ENCODE measurements at places on chromosomes 4 and X.

GRCh38 chrX:50838820-50839600 is 25.0 kb upstream of the SHROOM4 start:
- DNase-seq, result no peak

DNA sequence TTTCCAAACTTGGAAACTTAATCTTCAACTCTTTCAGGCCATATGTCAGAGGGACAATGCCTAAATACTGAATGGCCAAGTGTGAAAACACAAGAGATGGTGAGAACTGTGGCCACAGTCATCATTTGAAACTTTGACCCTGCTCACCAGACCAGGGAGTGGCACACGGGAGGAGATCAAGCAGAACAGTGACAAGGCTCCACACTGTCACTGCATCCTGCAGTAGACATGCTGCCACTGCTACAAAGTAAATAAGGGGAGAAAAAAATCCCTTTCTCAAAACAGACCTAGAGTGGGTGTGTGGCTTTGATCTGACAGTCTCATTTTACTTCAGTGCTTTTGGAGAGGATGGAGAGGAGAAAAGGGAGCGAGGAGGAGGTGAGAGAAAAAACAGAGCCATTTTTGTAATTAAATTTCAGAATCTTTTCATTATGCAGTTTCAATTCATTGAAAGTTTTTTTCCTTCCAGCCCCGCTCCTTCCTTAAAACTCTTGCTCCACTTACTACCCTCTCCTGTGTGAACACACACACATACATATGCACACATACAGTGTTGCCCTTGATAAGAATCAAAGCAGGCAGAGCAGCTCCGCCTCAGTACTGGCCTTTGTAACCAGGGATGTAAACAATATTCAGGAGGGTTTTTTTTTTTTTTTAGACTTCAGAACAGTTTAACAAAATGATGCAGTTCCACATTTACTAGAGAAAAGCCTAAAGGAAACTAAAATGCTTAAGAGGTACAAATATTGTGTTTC is 34.4 kb downstream of the NEXMIF start:
- DNase-seq, result no peak

- DNase-seq, result no peak
These were observed 84.8 kb downstream of the NEUROG2 start for GRCh38 chr4:112431158-112431557.

GRCh38 chr4:114226968-114227760 is 247.7 kb upstream of the ARSJ start:
- no peak for DNase-seq

GRCh38 chrX:3216581-3217180 is 129.8 kb downstream of the MXRA5 start:
- DNase-seq, result no peak

- DNase-seq, result no peak
These were observed 33.9 kb upstream of the AFAP1 start for GRCh38 chr4:7973545-7973981.

DNA sequence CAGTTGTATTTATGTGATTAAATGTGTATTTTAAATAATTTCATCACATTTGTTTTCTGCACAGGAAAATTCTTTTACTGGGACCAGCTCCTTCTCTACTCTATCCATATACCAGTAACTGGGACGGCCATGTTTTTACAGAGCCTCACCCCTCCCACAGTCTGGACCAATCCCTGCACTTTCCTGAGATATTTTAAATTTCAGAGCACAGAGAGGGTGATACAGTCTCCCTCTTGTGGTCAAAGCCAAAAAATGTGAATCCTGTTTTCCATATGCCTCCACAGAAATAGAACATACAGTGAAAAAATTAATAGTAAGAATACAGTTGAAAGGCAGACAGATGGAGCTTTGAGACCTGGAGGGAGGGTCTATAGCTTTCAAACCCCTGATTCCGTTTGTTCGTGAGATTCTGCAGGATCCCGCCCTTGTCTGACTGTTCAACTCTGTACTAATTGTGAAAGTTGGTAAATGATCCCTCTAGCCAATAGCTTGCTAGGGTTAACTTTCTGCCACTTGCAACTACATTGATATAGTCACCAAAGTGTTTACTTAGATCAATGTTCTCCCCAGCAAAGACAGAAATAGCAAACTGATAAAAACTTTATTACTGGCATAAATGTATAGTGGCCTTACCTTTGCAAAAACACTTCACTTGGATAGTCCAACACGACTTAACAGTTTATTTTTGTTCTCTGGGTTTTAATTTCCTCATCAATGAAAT is 172.2 kb downstream of the PPARGC1A start:
- peak; percentile 37 for DNase-seq

DNA sequence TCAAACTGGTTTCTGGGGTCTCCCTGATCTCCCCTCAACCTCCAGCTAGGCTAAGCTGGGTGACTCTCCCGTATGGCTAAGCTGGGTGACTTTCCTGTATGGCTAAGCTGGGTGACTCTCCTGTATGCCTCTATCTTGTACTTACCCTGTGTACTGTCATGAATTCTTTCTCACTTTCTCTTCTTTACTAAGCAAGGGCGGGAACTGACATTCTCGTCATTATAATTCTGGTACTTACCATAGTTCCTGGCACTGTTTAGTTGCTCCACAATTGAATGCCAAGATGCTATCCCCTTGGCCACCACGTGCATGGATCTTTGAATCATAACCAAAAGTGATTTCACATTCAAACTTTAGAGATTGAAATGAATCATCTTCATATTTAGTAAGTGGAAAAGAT is 8.8 kb downstream of the INTU start:
- DNase-seq, result no peak

DNA sequence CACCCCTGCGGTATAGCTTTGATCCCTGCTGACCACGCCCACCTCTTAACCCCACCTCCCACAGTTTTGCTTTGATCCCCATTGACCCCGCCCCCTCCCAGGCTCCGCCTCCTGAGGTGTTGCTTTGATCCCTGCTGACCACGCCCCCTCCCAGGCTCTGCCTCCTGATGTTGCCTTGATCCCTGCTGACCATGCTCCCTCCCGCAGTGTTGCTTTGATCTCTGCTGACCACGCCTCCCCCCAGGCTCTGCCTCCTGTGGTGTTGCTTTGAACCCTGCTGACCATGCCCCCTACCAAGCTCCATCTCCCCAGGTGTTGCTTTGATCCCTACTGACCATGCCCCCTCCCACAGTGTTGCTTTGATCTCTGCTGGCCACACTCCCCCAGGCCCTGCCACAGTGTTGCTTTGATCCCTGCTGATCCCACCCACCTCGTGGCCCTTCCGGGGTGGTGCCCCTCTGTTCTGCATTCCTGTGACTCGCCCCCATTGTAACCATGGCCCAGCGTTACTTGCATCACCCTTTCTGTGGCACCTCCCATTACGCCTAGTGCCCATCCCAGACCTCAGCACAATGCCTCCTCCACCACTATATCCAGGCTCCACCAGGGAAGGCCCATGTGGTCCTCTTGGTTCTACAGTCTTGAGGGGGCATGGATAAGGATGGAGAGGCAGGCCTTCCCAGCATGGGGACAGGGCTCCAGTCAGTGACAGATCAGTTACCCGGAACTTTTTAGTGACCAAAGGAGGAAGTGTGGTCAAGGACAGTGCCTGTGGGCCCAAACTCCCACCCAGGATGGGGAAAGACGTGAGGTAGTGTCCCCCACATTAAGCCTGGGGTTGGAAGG is 70.8 kb downstream of the ADRA2C start:
- DNase-seq, result peak; percentile 57

DNA sequence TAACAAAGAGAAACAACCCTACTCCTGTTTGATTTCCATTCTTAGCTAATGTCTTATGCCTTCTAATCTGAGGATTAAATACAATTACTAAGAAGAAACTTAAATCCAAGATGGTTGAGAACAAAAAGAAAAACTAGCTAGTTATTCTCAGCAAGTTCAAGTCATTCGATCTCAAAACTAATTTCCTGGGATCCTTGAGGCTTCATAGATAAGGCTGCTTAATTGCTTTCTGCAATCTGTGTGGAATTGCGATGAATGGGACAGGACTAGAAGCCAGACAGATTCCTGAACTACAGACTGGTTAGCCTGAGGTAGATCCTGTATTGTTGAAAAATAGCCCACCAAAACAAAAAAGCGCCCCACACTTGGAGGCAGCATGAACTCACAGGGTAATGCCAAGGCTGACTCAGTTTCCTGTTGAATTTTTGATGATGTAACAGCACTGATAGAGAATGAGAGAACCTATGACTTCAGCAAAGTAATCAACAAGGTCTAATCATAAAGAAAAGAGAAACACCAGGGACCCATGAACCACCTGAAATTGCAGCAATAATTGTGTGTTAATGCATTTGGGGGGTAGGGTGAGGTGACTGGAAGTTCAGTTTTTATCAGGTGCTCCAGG is 33.9 kb downstream of the KLHL15 start:
- DNase-seq, result no peak

DNA sequence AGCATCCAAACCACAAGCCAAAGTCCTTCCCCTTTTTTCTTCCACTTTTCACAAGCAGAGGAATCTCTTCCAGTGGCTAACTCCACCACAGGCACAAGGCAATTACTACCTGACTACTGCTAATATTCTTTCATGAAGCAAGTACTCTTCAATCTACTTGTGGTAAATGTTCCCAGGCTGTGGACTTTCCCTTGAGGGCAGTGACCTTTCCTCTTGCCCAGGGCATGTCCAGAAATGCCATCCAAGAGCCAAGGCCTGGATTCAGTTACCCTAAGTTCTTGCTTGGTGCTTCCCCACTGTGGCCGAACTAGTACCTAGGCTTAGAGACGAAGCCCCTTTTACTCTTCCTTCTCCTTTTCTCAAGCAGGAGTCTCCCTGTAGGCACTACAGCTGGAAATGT is 400.7 kb downstream of the DCAF12L2 start:
- no peak for DNase-seq

DNA sequence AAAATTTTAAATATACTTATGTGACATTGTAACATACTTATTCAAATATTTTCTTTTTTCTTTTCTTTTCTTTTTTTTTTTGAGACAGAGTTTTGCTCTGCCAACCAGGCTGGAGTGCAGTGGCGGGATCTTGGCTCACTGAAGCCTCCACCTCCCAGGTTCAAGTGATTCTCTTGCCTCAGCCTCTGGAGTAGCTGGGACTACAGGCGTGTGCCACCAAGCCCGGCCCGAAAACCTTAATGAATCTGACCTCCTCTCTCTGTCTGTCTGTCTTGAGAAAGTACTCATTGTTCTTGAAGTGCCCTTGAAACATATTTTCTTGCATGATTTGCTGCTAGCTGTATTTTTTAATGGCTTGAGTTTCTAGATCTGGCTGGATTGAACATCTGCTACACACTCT is 136.8 kb downstream of the ANAPC4 start:
- no peak for DNase-seq

- no peak for DNase-seq
These were observed 6.6 kb upstream of the TMEM128 start for GRCh38 chr4:4254666-4255065.

DNA sequence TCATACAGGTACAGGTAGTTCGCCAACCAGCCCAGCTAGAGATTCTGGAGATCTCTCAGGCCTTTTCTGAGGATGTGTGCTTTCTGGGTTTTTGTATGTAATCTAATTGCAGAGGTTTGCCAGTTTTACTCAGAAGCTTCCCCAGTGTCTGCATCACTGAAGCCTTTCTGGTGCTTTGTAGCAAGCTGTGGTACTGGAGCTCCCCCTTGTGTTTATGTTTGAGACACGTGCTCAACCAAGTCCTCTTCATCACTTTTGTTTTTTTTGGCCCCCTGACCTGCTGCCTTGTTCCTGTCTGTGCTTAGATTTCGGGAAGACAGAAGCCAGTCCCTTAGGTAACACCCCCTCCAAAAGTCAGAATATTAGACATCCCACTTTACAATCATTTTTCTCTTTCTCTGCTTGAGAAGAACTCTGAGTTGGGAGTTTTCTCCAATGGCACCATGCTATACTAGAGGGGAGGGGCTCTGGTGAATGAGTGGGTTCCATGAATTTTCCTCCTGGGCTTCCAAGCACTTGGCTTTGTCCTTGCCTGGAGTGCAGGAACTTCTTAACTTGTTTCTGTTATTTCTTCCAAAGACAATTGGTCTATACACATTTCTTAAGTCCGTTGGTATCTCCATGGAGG is 128.4 kb upstream of the TBC1D9 start:
- peak; percentile 91 for DNase-seq

- no peak for DNase-seq
These were observed 13.5 kb downstream of the ABCD1 start for GRCh38 chrX:153738056-153738605.

DNA sequence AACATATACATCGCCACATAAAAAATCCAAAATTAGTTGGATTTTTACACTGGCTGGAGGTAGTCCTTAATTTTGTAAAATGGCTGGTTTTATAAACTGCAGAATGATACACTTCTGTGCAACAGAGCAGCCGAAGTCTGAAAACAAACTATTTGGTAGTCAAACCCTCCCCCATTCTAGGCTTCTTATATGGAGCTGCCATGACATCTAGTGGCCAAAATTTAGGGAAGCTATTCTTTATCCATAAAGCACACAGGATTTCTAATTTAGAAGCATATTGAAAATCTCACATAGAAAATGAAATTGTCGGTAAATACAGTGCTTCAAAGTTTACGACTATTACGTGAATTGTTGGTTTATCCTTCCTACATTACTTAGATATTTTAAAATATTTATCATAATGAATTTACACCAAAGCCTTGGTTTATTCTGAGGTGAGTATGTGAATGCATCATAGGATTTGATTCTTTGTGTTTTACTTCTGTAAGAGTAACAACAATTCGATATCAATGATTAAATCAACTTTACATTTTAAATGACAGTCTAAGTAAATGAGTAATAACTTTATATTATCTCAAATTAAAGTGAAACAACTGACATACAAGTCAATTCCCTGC is 113.4 kb upstream of the FAM241A start:
- peak; percentile 82 for DNase-seq

DNA sequence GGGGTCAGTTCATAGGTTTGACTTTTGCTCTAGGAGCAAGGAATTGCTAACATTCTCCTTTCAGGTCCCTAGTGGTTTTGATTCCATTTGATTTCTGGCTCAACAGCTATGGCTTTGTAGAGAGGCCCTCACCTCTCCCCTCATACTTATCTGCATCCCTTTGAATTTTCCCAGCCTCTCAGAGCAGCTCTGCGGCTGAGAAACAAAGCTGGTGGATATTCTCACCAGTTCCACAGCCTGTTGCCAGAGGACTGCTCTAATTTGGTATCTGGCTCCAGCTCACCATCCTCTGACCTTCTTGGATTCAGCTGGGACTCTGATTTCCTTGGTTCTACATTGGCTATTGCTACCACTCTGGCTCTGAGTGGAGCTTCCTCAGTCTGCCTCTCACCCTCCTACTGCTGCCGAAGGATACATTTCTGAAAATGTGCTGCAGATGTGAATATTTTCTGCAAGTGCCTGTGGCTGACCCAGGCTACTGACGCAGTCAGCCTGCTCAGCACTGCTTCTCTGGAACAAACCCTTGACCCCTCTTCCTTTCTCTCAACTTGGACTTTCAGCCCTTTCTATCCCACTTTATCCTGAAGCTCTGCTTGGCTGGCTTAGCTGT is 110.9 kb upstream of the ENPEP start:
- no peak for DNase-seq

DNA sequence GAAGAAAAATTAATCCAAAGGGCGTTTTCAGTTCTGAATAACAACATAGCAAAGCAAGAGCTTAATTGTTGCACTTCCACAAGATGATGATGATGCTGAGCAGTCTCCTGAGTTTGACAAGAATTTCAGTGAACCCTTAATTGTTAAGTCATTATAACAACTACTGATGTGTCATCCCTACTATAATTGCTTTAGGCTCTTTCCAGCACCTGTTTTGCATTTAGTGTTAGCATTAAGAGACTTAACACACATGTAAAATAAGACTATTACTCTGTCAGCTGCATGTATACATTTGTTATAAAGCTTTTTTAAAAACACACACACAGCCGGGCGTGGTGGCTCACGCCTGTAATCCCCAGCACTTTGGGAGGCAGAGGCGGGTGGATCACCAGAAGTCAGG is 37.9 kb upstream of the GALNT7 start:
- no peak for DNase-seq

GRCh38 chr4:79996851-79997250 is 76.2 kb downstream of the ANTXR2 start:
- no peak for DNase-seq

Measured in hematopoietic multipotent progenitor cell treated with erythropoietin and hydrocortisone succinate and interleukin-3 and kit ligand, for 6 days (in vitro differentiated cells).